Stomach (tissue), 19 donors: ENCODE measurements at places on chromosomes 13 and 19. TPM values are rescaled to one million over a fixed set of nuclear protein-coding genes. Genes with fewer than 3 reads are reported as not detected.

DNA sequence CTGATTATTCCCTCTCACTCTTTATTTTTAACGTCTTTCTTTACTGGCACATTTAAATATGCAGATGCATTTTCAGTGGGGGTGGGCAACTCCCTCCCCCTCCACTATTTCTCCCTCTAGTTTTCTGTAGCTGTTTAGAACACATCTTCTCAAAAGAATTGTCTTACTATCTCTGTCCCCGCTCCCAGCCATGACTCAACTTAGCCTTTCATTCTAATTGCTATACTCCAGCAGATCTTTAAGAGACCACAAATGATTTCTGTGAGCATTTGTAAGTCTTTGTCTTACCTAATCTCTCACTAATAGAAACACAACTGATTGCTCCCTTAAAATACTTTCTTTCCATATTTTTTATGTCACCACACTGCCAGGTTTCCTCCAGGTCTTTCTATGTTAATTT lies 350.9 kb downstream of the SPRY2 start:
- no peaks in the 10 kb centered on the region for H3K36me3 ChIP-seq
- no peak overlapping the region for H3K4me3 ChIP-seq
- H3K27ac ChIP-seq, result no peak overlapping the region
- no peaks in the 10 kb centered on the region for H3K27me3 ChIP-seq
- no peak for DNase-seq

GRCh38 chr19:4717191-4717965 lies 6.3 kb downstream of the DPP9 start:
- H3K4me3 ChIP-seq, result no peak overlapping the region
- H3K4me1 ChIP-seq, result peaks cover 81% of the 10 kb centered on the region
- no peaks in the 10 kb centered on the region for H3K27me3 ChIP-seq
- H3K36me3 ChIP-seq, result peaks cover 87% of the 10 kb centered on the region
- peak overlapping the region; percentile 86 for H3K27ac ChIP-seq
- peak; percentile 44 for DNase-seq

DNA sequence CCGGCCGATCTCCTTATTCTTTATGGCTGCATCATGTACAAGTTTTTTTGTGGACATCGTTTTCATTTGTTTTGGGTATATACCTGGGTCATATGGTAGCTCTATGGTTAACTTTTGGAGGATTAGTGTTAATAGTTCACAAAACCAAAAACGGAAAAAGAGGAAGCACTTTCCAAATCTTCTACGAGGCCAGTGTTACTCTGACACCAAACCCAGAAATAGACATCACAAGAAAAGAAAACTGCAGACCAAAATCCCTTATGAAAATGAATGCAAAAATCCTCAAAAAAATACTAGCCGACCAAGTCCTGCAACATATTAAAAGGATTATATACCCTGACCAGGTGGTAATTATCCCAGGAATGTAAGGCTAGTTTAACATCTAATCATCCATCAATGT lies 29.8 kb downstream of the ADGRE2 start:
- no peaks in the 10 kb centered on the region for H3K27me3 ChIP-seq
- no peaks in the 10 kb centered on the region for H3K4me1 ChIP-seq
- H3K27ac ChIP-seq, result no peak overlapping the region
- no peaks in the 10 kb centered on the region for H3K36me3 ChIP-seq

The ZNF681 gene
- polyA plus RNA-seq, result 0.90 TPM

The ZNF583 gene
- 1.3 TPM for polyA plus RNA-seq

DNA sequence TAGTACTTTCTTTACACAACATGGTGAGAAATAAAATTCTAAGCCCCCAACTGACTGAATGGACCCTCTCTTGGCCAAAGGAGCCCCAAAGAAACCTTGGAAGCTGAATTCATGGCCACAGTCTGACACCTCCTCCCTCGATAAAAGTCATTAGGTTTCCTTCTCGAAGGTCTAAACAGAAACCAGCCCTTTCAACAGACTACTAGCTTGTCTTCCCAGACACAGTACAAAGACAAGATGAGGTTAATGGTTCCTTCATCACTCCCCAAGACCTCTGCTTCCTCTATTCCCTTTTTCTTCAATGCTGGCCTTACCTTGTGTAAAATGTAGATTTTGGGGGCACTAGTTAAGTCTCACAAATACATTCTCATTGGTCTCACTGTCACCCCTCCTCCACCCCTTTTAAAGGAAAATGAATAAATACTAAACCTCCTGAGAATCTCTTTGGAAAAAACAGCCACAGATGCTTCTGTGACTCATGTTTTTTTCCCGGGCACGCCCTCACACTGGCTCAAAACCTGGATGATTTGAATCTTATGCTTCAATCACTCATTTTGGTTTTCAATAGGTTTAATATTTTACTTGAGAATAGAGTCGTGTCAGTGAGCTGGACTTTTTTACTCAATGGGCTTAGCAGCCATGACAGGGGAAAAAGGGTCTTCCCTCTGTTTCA lies 65.8 kb upstream of the MED4 start:
- H3K27ac ChIP-seq, result peak overlapping the region; percentile 42
- no peaks in the 10 kb centered on the region for H3K27me3 ChIP-seq
- no peaks in the 10 kb centered on the region for H3K36me3 ChIP-seq
- DNase-seq, result no peak
- H3K4me3 ChIP-seq, result no peak overlapping the region

- H3K27me3 ChIP-seq, result no peaks in the 10 kb centered on the region
- no peaks in the 10 kb centered on the region for H3K36me3 ChIP-seq
- H3K27ac ChIP-seq, result no peak overlapping the region
- H3K4me3 ChIP-seq, result no peak overlapping the region
- DNase-seq, result peak; percentile 16
Observed at GRCh38 chr13:111945086-111945485, 121.9 kb upstream of the SOX1 start.

GRCh38 chr13:66655847-66656454 lies 574.2 kb downstream of the PCDH9 start:
- H3K36me3 ChIP-seq, result no peaks in the 10 kb centered on the region
- no peaks in the 10 kb centered on the region for H3K4me1 ChIP-seq
- no peak for DNase-seq
- H3K4me3 ChIP-seq, result no peak overlapping the region

- no peak overlapping the region for H3K4me3 ChIP-seq
- H3K27me3 ChIP-seq, result no peaks in the 10 kb centered on the region
- H3K4me1 ChIP-seq, result no peaks in the 10 kb centered on the region
Observed at GRCh38 chr19:19751846-19752245, 18.9 kb upstream of the ZNF14 start.

GRCh38 chr19:19459073-19459472 lies 53.6 kb downstream of the GATAD2A start:
- no peak for DNase-seq
- H3K4me1 ChIP-seq, result peaks cover 67% of the 10 kb centered on the region
- no peaks in the 10 kb centered on the region for H3K27me3 ChIP-seq
- peak overlapping the region; percentile 90 for H3K27ac ChIP-seq
- H3K36me3 ChIP-seq, result no peaks in the 10 kb centered on the region
